CD4-positive, alpha-beta T cell treated with Interleukin-1 beta for 1 hour (primary cell): ENCODE measurements at places on chromosomes 1 and 21.

- DNase-seq: no peak
Measured at GRCh38 chr1:52659356-52659755, 26.4 kb downstream of the SHISAL2A start.

DNA sequence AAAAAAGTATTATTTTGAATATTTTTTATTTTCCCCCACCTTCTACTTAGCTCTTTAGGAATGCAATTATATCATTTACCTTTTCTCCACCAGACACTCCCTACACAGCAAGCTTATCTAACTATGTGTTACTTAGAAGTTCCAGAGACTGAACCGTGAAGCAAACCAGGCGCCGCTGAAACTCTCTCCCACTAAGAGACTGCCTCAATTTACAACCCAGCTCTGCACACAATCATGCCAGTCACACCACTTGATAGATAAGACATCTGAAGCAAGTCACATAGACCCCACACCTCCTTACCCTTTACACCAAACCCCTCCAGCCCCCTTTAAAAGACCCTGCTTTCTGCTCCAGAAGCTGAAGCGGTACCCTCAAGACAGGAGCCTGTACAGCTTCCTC is 245.5 kb downstream of the S1PR1 start:
- no peak for DNase-seq

DNA sequence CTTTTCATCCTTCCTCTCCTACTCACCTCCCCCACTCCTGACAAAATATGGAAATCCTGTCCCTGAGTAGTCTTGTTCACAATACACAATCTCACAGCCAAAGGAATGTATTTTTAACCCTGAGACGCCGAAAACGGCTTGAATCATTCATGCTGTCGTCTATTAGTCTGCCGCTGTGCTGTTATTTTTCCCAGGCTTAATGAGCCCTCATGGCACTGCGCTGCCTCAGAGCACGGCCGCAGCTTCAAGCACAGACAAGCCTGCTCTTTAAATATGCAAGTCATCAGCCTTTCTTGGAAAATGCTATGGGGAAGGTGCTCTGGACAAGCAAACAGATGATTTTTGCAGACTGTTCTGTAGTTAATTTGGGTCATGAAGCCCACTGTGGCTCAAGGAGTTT is 302.7 kb downstream of the DISC1 start:
- no peak for DNase-seq

DNA sequence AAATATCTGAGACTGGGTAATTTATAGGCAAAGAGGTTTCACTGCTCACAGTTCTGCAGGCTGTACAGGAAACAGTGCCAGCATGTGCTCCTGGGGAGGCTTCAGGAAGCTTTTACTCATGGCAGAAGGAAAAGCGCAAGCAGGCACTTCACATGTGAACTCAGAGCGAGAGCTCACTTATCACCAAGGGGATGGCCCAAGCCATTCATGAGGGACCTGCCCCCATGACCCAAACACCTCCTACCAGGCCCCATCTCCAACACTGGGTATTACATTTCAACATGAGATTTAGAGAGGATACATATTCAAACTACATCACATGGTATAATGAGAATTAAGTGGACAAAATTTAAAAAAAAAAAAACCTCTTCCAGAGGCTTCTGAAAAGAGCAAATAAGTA is 13.7 kb downstream of the WASF2 start:
- DNase-seq: no peak

DNA sequence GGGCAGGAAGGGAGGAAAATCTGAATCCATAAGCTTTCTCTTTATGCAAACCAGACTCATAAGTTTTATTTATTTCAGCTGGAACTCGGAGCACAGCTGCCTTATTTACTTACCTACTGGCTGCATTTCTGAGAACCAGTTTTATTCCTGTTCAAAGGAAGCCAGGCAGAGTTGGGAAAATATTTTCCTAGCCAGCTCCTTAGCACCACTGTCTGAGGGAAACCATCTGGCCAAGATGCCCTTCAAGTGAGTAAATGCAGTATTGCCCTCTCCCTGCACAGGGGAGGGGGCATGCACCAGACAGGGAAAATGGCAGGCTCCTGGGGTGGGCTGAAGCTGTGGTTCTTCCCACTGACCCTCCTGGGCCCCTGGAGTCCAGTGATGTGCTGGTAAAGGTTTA is 28.9 kb upstream of the FMOD start:
- DNase-seq: no peak

DNA sequence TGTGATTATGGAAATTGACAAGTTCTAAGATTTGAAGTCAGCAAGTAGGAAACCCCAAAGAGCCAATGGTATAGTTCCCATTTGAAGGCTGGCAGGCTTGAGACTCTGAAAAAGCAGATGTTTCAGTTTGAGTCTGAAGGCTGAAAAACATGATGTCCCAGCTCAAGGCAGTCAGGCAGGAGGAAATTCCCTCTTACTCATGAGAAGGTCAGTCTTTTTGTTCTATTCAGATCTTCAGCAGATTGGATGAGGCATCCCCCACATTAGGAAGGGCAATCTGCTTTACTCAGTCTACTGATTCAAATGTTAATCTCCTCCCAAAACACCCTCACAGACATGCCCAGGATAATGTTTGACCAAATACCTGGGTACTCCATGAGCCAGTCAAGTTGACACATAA is 372.5 kb upstream of the ST6GALNAC5 start:
- no peak for DNase-seq

GRCh38 chr1:25554886-25555752 is 11.7 kb downstream of the LDLRAP1 start:
- no peak for DNase-seq

DNA sequence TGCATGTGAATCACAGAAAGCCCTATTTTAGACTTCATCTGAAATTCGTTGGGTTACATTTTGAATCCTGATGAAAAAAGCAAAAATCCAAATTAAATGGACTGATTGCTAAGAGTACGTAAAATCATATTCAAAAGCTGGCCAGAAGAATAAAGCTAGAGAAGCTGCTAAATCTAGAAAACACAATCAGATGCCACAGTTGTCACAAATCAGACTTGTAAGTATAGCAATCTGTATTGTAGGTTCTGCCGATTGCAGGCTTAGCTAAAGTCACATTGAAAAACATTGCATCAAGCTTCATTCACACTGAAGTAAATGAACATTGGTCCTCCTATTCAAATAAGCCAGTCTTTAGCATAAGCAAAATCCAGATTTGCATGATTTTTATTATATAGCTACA is 235.1 kb upstream of the ST6GALNAC5 start:
- DNase-seq: no peak

DNA sequence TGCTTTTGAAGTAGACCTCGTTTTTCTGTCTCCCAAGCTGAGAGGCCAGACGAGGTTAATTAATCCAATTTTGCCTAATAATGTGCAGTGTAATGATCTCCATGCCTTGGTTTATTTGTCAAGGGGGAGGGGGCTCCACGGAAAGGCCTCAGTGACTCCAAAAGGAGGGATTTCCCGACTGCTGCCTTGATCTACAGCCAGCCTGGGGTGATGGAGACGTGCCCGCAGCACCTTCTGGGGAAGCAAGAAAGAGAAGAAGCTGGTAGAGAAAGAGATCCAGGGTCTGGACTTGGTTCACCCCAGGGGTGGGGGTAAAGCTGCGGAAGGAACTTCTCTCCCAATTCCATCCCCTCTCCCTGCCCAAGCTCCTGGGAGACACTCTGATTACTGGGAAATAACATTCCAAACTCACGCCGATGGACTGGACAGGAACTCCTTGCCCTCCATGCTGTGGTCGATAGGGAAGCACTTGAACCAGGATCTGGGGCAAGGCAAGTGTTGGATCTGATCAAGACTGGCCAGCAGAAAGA is 44.1 kb upstream of the SIM2 start:
- no peak for DNase-seq

DNA sequence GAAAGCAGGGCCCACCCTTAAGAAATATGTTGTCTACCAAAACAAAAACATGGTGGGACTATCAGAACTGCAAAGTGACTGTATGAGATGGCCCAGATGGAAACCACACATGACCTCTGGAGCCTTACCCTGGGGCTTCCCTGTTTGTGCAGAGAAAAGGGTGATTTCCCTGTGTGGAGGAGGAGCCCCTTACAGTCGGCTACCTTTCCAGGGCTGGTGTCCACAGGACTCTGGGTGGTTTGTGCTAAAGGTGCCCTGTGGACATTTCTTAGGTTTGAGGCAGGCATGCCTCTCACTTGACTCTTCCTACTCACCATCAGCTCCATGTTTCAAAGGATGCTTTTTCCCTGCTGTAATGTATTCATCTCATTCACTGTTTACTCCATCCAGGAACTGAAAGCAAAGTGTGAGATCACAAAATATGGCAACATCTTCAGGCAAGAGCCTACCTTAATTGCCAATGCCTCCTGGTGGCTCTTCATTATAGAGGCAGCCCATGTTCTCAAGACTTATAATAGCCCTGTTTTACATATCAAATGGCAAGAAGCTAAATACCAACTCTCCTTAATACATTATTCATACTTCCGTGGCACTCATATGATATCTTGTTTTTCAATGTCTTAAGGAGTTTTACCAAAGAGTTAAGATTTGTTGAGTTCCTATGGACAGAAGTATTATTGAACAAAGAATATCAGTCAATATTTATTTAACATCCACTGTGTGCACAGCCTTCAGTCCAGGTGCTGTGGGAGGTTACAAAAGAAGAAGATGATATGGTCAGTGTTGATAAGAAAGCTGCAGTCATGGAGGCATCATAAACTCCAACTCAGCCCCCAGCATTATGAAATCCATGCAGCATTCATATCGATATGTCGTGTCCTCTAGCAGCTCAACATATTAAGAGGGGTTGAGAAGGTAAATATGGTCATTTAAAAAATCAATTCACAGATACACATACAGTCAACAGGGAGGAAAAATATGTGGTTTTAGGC is 15.5 kb upstream of the TFF3 start:
- DNase-seq: no peak

- no peak for DNase-seq
Measured at GRCh38 chr1:85363521-85363920, 87.1 kb upstream of the BCL10 start.

DNA sequence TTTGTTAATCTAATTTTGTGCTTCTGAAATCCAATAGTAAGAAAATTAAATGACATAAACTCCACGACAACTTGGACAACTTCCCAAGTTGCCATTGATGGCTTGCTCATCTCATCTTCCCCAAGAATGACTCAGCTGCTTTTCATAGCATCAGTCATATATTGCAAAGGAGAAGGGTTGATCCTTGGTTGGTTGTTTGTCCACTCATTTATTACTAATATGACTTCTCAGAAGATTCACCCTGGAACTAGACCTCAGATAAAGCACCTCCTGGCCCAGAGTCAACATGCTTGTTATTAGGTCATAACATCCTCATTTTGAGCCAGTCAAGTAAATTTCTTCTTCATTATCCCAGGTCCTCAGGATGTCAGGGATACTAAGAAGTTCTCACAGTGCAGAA is 2.3 kb upstream of the LCE3D start:
- DNase-seq: no peak

- DNase-seq: no peak
Measured at GRCh38 chr1:225765982-225766674, 11.5 kb upstream of the SRP9 start.

GRCh38 chr1:53942127-53942957 is 3.2 kb downstream of the IFT25 start:
- no peak for DNase-seq

- peak; percentile 4 for DNase-seq
Measured at GRCh38 chr1:19762175-19762779, 37.4 kb downstream of the TMCO4 start.

GRCh38 chr1:43868741-43869067 is 64.9 kb upstream of the ARTN start:
- DNase-seq: no peak

DNA sequence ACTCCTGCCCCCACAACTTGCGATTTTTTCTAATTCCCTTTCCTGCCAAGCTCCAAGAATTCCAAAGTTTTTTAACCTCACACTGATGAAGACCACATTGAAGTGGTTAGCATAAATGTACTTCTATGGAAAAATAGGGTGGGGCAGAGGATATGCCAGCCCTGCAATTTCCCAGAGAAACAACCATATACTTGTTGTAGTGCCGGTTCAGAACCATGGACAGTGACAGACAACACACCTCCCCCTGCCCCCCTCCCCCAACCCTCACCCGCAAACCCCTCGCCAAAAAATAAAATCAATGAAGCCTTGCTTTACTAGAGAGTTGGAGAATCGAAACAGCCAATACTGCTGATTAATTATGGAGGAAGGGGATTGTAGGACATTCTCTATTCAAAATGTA is 109.5 kb upstream of the GRIK3 start:
- DNase-seq: no peak

GRCh38 chr1:233520261-233521191 is 93.4 kb upstream of the KCNK1 start:
- no peak for DNase-seq

DNA sequence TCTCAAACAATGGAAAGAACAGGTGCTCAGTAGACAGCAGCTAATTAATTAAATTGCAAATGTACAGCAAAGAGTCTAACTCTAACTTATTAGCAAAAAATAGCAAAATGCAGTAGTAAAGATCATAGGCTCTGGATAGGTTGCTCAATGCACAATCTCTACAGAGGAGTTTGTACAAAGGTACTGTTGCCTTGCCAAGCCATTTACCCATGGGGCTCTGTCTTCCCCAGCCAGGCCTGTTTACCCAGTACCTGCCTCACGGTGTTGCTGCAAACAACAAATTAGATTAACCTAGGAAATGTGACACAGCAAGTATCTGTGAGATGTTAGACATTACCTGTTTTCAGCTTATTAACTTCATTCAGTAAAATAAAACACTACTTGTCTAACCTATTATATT is 222.0 kb downstream of the DENND1B start:
- no peak for DNase-seq

DNA sequence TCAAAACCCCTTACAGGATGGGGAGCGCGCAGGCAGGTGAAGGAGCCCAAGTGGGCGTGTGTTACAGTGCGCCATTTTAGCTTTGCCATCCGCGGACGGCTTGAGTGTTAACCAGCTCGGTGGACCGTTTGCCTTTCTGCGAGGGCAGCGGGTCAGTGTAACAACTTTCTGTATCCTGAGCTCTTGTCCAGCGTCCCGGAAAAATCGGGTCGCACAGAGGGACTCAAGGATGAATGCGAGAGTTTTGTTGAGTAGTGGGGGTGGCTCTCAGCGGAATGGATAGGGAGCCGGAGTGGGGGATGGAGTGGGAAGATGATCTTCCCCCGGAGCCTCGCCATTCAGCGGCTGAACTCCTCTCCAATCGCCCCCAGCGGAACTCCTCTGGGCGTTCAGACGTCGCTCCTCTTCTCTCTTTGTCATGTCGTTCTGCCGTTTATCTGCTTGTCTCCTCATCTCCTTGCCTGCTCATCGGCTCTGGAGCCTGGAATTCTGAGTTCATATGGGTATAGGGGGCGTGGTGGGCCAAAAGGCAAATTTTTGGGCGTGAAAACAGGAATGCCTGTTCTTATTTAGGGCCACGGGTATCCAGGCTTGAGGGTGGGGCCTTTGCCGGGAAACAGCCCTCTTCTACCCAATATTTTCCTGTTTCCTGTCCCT is 295.4 kb downstream of the CTH start:
- DNase-seq: no peak

- no peak for DNase-seq
Measured at GRCh38 chr1:17692645-17693044, 62.5 kb upstream of the ACTL8 start.
